ENCODE measurements at places on chromosomes 11 and 22. TPM values are rescaled to one million over a fixed set of nuclear protein-coding genes. Genes with fewer than 3 reads are reported as not detected.

GRCh38 chr11:8067929-8068575 is 13.0 kb upstream of the TUB start:
- H3K27ac ChIP-seq = peak overlapping the region; percentile 61
- DNase-seq = peak; percentile 58
- no peaks in the 10 kb centered on the region for H3K27me3 ChIP-seq
- no peaks in the 10 kb centered on the region for H3K4me1 ChIP-seq

- H3K27me3 ChIP-seq = no peaks in the 10 kb centered on the region
- no peak for DNase-seq
- no peak overlapping the region for H3K4me3 ChIP-seq
- H3K27ac ChIP-seq = no peak overlapping the region
- peaks cover 7% of the 10 kb centered on the region for H3K4me1 ChIP-seq
Measured at GRCh38 chr11:129144256-129144655, 47.9 kb downstream of the ARHGAP32 start.

The XPNPEP3 gene
- 9.4 TPM for total RNA-seq

The PRR5 gene
- 12.1 TPM for total RNA-seq

DNA sequence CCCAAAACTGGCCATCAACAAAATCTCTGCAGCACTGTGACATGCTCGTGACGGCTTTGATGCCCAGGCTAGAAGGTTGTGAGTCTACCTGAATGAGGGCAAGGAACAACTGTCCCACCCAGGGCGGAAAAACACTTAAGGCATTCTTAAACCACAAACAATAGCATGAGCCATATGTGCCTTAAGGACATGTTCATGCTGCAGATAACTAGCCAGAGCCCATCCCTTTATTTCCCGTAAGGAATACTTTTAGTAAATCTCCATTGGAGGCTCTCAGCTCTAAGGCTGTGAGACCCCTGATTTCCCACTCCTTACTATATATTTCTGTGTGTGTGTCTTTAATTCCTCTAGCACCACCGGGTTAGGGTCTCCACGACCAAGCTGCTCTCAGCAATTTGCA is 3.4 kb downstream of the CHORDC1 start:
- peaks cover 4% of the 10 kb centered on the region for H3K36me3 ChIP-seq
- no peaks in the 10 kb centered on the region for H3K4me1 ChIP-seq
- H3K4me3 ChIP-seq = no peak overlapping the region
- H3K27ac ChIP-seq = no peak overlapping the region
- DNase-seq = no peak

The SELENOO gene
- 18.0 TPM for total RNA-seq

DNA sequence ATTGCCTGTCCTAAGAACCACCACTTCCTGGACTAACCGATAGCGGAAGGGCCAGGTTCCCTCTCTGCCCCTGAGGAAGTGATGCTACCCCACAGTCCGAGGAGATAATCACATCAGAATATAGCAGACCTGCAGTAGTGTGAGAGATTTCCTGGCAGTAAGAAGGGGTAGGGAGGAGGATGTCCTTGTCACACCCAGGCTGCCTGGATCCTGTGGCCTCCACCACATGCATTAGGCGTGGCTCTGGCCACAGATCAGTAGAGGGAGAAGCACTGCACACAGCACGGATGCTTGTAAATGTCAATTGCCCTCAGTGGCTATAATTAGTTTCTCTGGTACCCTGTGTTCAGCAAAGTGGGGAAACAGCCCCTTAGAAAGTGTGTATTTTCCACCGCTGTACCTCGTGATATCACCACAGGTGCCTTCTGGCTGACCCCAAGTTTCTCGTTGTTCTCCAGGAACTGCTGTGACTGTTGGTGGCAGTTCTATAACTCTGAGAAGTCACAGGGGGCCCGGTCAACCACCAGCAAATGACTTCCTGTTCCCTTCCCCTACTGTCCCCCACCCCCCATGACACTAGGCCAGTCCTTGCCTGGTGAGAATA is 61.8 kb downstream of the UBASH3B start:
- no peaks in the 10 kb centered on the region for H3K27me3 ChIP-seq
- H3K36me3 ChIP-seq = no peaks in the 10 kb centered on the region
- no peak overlapping the region for H3K27ac ChIP-seq

GRCh38 chr11:113105592-113105991 is 144.4 kb downstream of the NCAM1 start:
- peaks cover 36% of the 10 kb centered on the region for H3K4me1 ChIP-seq
- DNase-seq = no peak
- no peaks in the 10 kb centered on the region for H3K27me3 ChIP-seq
- no peaks in the 10 kb centered on the region for H3K36me3 ChIP-seq
- H3K4me3 ChIP-seq = no peak overlapping the region
- H3K27ac ChIP-seq = peak overlapping the region; percentile 83

The RFPL1 gene
- total RNA-seq = not detected

The FOLH1 gene
- total RNA-seq = not detected

The MMP27 gene
- total RNA-seq = not detected

DNA sequence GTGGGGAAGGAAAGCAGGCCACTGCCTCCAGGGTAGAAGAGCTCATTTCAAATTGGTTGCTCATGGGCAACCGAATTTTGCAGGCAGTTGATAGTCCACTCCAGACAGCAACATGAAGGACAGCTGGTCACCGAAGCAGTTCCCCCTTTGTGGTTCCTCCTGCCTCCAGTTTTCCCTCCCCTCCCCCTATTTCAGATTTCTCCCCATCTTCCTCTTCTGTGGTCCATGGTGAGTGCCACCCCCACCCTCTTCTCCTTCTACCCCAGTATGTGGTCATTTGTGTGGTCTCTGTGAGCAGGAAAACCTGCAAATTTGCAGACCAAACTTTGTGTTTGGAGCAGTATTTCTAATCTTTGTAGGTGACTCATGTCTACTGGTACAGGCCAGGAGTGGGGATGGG is 38.2 kb upstream of the PAK1 start:
- no peak overlapping the region for H3K4me3 ChIP-seq
- H3K27me3 ChIP-seq = no peaks in the 10 kb centered on the region
- H3K36me3 ChIP-seq = no peaks in the 10 kb centered on the region

- no peaks in the 10 kb centered on the region for H3K27me3 ChIP-seq
- H3K4me1 ChIP-seq = no peaks in the 10 kb centered on the region
- no peak overlapping the region for H3K4me3 ChIP-seq
- no peak for DNase-seq
- peaks cover 24% of the 10 kb centered on the region for H3K36me3 ChIP-seq
Measured at GRCh38 chr11:6402561-6402981, 12.3 kb downstream of the SMPD1 start.

DNA sequence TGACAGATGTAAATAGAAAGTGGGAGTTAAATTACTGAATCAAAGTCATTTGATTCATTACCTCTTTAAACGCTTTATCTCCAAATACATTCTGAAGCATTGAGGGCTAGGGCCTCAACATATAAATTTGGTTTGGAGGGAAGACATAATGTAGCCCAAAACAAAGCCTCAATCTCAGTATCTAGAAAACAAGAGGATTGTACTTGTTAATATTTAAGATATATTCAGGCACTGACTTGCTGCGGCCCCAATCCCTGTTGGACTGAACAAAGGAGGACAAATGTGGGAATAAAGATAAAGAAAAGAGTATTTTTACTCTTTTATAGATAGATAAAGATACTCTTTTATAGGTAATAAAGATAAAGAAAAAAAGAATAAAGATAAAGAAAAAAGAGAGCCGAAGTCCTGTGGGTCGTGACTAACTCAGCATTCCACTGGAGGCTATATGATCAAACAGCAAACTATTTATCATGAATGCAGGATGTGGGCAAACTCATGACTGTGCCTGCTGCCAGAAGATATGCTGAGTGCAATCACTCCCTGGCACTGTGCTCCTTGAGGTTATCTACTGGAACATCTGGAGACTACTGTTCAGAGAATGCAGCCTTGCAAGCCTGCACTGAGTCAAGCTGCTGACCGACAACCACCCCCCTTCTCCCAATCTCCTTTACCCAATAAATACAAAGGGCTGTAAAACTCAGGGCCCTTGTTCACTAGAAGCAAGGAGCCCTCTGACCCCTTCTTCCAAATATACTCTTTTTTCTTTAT is 6.9 kb downstream of the OR10V1 start:
- no peak for DNase-seq
- H3K27ac ChIP-seq = no peak overlapping the region
- H3K4me3 ChIP-seq = no peak overlapping the region
- no peaks in the 10 kb centered on the region for H3K27me3 ChIP-seq
- no peaks in the 10 kb centered on the region for H3K36me3 ChIP-seq
- no peaks in the 10 kb centered on the region for H3K4me1 ChIP-seq

DNA sequence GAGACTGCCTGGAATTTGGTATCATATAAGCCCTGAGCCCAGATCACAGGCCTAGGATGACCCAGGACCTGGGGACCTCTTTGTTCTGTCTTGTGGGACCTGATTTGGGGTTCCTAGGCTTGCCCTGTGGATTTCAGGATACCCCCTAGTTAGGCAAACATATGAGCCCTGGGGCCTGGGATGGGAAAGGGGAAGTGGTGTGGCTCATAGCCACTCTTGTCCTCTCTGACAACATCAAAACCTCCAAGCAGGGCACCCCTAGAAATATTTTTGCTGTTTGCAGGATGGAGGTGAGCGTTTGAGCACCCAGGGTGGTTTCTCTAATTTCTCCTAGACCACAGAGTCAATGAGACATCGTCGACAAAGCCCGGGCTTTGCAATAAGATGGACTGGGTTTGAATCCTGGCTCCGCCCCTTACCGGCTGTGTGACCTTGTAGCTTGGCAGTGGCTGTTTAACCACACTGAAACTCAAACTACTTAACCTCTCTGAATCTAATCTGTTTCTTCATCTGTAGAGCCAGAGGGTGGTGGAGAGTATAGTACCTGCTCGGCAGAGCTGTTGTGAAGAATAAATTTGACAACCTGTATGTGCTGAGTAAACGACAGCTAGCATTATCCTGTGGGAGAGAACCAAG is 5.3 kb upstream of the LRRC10B start:
- H3K4me1 ChIP-seq = no peaks in the 10 kb centered on the region
- H3K36me3 ChIP-seq = no peaks in the 10 kb centered on the region
- DNase-seq = no peak
- no peak overlapping the region for H3K4me3 ChIP-seq
- H3K27me3 ChIP-seq = peaks cover 5% of the 10 kb centered on the region

DNA sequence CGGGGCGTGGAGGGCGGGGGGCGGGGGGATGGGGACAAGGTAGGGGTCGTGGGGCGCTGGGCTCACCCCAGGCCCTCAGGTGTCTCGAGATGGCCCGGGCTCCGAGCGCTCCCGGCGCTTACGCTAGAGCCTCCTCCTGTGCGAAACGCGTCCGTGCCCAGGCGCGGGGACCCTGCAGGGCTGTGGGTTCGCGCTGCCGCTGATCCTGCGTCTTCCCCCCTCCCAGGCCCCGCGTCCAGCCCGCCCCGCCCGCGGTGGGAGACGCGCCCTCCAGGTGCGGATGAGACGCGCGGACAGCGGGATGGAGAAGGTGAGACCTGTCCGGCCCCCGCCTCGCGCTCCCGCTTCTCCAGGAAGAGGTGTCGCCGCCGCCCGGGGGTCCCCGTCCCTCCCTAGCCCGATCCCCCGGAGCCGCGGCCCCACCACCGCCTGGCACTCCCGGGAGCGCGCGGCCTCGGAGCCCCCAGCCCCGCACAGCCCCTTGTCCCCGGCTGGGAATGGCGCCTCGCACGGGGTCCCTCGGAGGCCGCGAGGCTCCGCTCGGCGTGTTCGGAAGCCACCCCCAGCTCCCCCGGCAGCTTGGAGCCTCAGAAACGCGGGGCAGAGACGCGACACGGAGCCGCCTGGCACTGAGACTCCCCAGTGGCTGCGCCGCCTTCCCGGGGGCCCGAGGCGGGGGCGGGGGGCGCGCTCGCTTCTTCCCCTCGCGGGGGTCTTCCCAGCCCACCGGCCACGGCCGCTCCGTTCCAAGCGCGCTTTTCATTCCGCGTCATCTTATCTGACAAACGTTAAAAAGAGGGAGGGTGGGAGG is 27.6 kb upstream of the TOLLIP start:
- H3K27me3 ChIP-seq = no peaks in the 10 kb centered on the region
- DNase-seq = no peak
- no peaks in the 10 kb centered on the region for H3K36me3 ChIP-seq
- no peaks in the 10 kb centered on the region for H3K4me1 ChIP-seq
- H3K4me3 ChIP-seq = peak overlapping the region; percentile 60
